ENCODE measurements at places on chromosomes 3 and 15. TPM values are rescaled to one million over a fixed set of nuclear protein-coding genes. Genes with fewer than 3 reads are reported as not detected.

TBL1XR1 gene
- polyA plus RNA-seq, result 31.4 TPM

GPR160 gene
- 0.84 TPM for polyA plus RNA-seq

GPR27 gene
- 1.2 TPM for polyA plus RNA-seq

FES gene
- 17.6 TPM for polyA plus RNA-seq

PLD1 gene
- polyA plus RNA-seq, result 17.0 TPM

CCDC39 gene
- not detected for polyA plus RNA-seq

TRH gene
- not detected for polyA plus RNA-seq

CELF6 gene
- 1.5 TPM for polyA plus RNA-seq

TNFAIP8L3 gene
- 3.0 TPM for polyA plus RNA-seq

RTP3 gene
- polyA plus RNA-seq, result not detected

TMOD2 gene
- 3.6 TPM for polyA plus RNA-seq

C3orf85 gene
- polyA plus RNA-seq, result not detected

TJP1 gene
- polyA plus RNA-seq, result 36.6 TPM

RTP4 gene
- polyA plus RNA-seq, result 1.9 TPM

SNX33 gene
- polyA plus RNA-seq, result 13.2 TPM

ZBBX gene
- polyA plus RNA-seq, result not detected

RPUSD2 gene
- polyA plus RNA-seq, result 7.6 TPM

REC114 gene
- 2.6 TPM for polyA plus RNA-seq

All from right cardiac atrium (tissue), 5 donors.